OCI-LY7 (cell line): ENCODE measurements at places on chromosomes 4 and X. TPM values are rescaled to one million over a fixed set of nuclear protein-coding genes. Genes with fewer than 3 reads are reported as not detected.

DNA sequence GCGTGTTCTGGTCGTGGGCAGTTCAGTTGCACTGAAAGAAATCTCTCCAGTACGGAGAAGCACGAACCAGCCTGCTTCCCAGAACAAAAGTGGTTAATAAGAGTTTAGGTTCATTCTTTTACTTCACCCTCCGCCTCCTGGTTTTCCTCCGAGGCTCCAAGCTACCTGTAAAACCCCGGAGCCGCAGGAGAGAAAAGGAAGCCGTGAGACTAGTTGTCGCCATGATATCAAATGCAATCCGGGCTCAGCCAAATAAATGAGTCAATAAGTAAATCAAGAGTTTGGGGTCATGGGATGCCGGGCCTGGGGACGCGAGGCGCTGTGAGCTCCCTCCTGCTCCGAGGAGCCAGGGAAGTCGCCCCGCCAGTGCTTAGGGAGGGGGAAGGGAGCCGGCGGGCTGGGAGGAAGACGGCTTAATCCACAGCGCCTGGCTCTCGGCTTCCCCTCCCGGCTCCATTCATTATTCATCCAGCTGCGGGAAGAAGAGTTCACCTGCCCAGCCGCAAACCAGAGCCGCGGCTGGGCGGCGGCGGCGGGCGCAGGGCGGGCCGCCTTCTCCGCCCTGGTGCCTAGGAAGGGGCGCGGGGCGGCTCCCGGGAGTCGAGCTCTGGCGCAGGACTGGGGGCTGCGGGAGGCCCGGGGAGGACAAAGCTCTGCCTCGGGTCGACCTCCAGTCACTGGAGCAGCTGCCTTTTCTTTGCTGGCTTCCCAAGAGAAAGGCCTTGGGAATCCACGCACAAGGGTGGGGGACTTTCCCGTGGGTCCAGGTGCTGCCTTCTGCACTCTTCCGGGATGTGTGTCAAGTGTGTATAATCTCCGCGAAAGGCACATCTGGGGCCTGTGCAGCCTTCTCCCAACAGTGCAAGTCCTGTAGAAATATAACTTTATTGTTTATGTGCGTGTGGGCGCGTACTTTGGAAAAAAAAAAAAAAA lies 1.7 kb downstream of the FRAS1 start:
- DNase-seq = peak; percentile 7

DNA sequence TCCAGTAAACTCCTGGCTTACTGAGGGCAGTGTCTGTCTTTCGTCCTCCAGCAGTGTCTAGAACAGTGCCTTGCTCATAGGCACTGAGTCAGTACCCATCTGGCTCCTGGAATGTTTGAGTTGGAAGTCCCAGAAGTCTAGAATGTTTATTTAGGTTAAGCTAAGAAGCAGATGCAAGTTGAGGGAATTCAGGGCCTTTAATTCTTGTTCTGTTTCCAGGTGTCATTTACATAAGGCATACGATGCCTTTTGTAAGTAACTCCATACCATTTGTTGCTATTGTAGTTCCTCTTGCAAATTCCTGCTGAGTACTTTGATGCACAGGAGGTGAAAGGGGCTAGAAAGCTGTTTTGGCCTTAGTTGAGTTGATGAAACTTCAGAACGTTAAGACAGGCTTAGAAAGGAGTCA lies 22.2 kb downstream of the ARHGAP10 start:
- no peak for DNase-seq

GRCh38 chrX:44247468-44247867 lies 96.0 kb downstream of the EFHC2 start:
- DNase-seq = no peak

Gene F8A2
- total RNA-seq = not detected in 2 replicates

DNA sequence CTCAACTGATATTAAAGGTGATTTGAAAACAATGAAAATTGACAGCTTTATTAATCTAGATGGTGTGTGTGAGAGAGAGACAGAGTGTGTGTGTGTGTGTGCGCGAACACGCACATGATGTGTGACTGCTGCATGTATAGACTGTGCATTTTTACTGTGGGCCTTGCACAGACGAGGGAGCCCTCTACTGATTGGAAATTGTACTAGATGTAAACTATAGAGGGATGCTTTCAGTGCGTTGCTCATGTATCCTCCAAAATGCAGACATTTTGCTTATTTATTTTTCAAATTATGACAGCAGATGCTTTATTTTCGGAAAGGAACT lies 168.4 kb upstream of the GK2 start:
- peak; percentile 1 for DNase-seq

DNA sequence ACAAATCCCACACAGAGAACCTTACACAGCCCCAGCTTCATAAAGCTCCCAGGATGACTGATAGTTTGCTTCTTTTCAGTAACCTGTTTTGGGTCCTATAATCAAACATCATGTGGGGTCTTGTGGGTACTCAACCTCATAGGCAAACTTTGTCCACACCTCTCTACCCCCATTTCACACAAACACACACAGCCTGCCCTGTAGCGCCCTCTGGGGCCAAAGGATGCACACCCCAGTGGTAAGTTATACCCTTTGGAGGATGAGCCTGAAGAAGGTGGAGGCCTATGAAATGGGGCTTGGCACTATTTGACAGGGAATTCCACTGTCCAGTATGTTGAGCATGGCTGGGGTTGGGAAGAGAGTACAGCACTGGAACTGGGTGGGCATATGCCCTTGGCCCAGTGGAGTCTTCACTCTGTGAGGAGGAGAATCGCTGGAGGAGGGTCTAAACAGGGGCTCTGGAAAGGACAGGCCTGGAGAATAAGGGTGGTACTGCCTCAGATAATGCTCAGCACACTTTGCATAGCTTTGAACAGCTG lies 30.5 kb upstream of the COL25A1 start:
- DNase-seq = peak; percentile 7
